ENCODE measurements at places on chromosomes 2 and 18. TPM values are rescaled to one million over a fixed set of nuclear protein-coding genes. Genes with fewer than 3 reads are reported as not detected.

The NCKAP5 gene
- total RNA-seq, result 0.93 TPM

DNA sequence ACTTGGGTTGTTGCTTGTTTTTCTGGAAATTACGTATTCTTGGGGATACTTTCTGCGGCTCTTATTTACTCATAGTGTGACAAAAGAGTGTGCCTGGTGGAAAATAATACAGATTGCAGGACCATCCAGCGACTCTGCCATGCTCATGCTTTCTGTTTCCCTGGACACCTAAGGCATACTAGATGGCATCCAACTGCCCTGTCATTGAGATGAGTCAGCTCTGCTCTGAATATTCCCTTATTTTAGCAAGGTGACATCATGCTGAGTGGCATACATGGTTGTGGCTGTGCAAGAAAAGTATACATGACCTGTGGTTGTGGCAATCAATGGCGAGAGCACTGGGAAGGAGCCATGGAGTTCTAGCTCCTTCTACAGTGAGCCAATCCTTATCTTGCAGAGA lies 471.0 kb downstream of the TMEM182 start:
- no peaks in the 10 kb centered on the region for H3K27me3 ChIP-seq
- no peak for DNase-seq
- H3K36me3 ChIP-seq, result no peaks in the 10 kb centered on the region
- no peak overlapping the region for H3K4me3 ChIP-seq
- H3K4me1 ChIP-seq, result no peaks in the 10 kb centered on the region

The POTEE gene
- 0.40 TPM for total RNA-seq

- no peak overlapping the region for H3K4me3 ChIP-seq
- no peaks in the 10 kb centered on the region for H3K4me1 ChIP-seq
- no peaks in the 10 kb centered on the region for H3K27me3 ChIP-seq
- H3K27ac ChIP-seq, result no peak overlapping the region
- H3K36me3 ChIP-seq, result no peaks in the 10 kb centered on the region
Observed at GRCh38 chr2:7845332-7845731, 836.5 kb upstream of the ID2 start.

The COL4A4 gene
- total RNA-seq, result 37.3 TPM

The KCNK3 gene
- 5.6 TPM for total RNA-seq

GRCh38 chr2:134572314-134573084 lies 146.3 kb downstream of the TMEM163 start:
- no peak for DNase-seq
- H3K27ac ChIP-seq, result no peak overlapping the region
- H3K4me3 ChIP-seq, result no peak overlapping the region
- no peaks in the 10 kb centered on the region for H3K36me3 ChIP-seq

DNA sequence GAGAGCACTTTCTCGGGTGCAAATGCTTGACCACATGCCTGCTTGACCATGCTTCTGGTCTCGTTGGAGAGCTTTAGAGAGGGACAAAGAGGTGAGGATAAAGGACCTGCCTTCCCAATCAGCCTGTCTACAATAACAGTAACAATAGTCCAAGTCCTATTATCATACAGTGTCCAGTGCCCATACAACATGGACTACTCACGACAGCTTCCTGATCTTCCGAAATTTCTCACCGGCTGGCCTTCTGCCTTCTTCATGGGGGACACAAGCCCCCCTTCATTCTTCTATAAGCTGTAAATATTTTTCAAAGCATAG lies 329.0 kb downstream of the PAX3 start:
- no peak overlapping the region for H3K4me3 ChIP-seq
- no peaks in the 10 kb centered on the region for H3K27me3 ChIP-seq
- DNase-seq, result no peak
- no peak overlapping the region for H3K27ac ChIP-seq
- H3K36me3 ChIP-seq, result no peaks in the 10 kb centered on the region
- H3K4me1 ChIP-seq, result no peaks in the 10 kb centered on the region

DNA sequence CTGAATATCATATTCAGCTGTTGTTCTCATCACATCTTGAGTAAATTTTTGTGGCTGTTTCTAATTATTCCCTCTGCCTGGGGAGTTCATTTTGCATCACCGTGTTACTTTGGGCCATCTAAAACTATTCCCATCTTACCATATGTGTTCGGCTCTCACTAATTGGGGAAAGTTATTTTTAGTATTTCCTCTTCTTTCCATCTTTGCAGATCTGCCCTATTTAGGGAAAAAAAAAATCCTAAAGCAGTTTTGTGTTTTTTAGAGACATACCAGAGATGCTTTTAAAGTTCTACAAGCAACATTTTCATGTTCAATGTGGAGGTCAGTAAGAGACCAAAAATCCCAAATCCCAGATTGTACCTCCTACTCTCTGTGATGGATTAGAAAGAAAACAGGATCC lies 111.3 kb upstream of the NDUFV2 start:
- no peak overlapping the region for H3K27ac ChIP-seq
- no peaks in the 10 kb centered on the region for H3K36me3 ChIP-seq
- H3K4me3 ChIP-seq, result no peak overlapping the region
- no peaks in the 10 kb centered on the region for H3K4me1 ChIP-seq
- DNase-seq, result no peak

The RUFY4 gene
- total RNA-seq, result not detected

The CNOT9 gene
- total RNA-seq, result 48.5 TPM

DNA sequence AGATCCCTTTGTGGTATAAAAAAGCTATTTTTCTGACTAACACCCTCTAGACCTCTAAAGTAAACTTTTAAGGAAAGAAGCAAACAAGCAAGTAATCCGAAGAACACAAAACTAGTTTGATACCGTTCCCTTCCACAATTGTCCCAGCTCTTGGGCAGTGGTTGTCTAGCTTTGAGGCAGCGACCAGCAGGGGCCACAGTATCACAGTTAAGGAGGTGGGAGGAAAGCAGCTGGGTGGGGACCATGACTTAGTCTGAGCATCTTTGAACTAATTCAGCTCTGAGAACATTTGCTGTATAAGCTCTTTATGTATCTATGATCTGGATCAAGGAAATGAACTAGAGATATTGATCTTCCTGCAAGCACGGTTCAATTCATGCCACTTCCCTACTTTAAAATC lies 51.0 kb downstream of the SF3B1 start:
- no peaks in the 10 kb centered on the region for H3K36me3 ChIP-seq
- DNase-seq, result no peak
- no peak overlapping the region for H3K27ac ChIP-seq
- no peaks in the 10 kb centered on the region for H3K4me1 ChIP-seq
- H3K27me3 ChIP-seq, result no peaks in the 10 kb centered on the region

The TTN gene
- 10.6 TPM for total RNA-seq

The ANKRD30BL gene
- total RNA-seq, result not detected

The MYCN gene
- 8.1 TPM for total RNA-seq

DNA sequence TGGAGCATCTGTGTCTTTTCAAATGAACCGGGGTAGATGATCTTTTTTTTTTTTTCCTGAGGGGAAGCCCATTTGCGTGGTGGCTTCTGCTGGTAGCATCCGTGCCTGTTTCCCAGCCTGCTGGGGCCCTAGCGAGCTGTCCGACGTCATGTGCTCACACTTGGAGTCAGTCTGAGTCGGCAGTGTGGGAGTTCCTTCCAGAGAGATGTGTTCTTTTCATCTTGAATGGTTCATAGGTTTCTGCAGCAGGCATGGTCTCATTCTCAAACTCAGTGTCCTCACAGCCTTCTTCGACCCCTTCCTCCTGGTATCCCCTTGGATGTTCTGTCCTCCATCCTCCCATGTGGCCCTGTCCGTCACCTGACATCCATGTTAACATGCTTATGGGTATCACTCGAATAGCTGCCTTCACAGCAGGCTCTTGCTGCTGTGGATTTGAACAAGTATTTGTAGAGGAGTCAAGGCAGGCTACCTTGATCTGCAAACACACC lies 51.0 kb downstream of the LDLRAD4 start:
- peak overlapping the region; percentile 66 for H3K27ac ChIP-seq
- H3K27me3 ChIP-seq, result no peaks in the 10 kb centered on the region
- no peaks in the 10 kb centered on the region for H3K36me3 ChIP-seq
- peaks cover 49% of the 10 kb centered on the region for H3K4me1 ChIP-seq

GRCh38 chr2:48849770-48850169 lies 94.2 kb upstream of the LHCGR start:
- no peaks in the 10 kb centered on the region for H3K27me3 ChIP-seq
- H3K36me3 ChIP-seq, result no peaks in the 10 kb centered on the region
- no peak overlapping the region for H3K4me3 ChIP-seq
- H3K27ac ChIP-seq, result no peak overlapping the region
- DNase-seq, result peak; percentile 35

The MFSD2B gene
- total RNA-seq, result not detected

DNA sequence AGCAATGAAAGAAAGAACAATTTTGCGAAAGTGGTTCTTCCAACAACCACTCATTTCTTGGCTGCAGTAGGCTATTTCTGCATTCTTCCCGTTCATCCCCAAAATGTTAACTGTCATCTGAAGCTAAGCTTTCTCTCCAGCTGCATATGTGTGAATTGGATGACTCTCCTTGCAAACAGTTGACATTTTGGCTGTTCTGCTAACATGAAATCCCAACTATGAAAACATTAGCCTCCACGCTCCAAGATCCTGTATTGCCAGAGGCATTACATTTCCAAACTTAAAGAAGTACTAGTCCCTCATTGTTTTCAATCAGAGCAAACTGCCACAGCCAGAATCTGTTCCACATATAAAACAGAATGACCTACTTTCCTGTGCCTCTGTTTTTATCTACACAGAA lies 88.5 kb downstream of the TGIF1 start:
- no peak for DNase-seq
- H3K4me1 ChIP-seq, result peaks cover 23% of the 10 kb centered on the region
- H3K27ac ChIP-seq, result no peak overlapping the region
- H3K27me3 ChIP-seq, result no peaks in the 10 kb centered on the region
- no peak overlapping the region for H3K4me3 ChIP-seq

- H3K36me3 ChIP-seq, result no peaks in the 10 kb centered on the region
- peaks cover 19% of the 10 kb centered on the region for H3K4me1 ChIP-seq
- H3K27ac ChIP-seq, result peak overlapping the region; percentile 63
- no peak overlapping the region for H3K4me3 ChIP-seq
Observed at GRCh38 chr2:46119453-46119852, 177.8 kb upstream of the EPAS1 start.

The CHRNG gene
- not detected for total RNA-seq

DNA sequence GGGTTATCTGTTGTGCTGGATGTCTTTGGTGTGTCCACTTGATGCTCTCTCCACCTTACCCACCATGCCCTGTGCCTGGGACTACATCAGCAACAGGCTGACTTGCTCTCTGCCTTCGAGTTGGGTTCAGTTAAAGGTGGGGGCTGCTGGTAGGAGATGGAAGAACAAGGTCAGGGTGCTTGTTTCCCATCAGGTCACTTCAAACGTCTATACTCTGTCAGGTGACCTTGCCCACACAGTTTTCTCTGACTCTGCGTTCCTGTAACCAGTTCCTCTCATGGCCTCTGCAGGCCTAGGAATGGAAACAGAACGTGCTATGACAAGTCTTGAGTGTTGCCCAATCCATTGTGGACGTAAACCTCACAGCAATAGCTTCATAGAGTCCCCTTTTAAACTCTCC lies 38.4 kb upstream of the PAPOLG start:
- H3K4me3 ChIP-seq, result no peak overlapping the region
- no peaks in the 10 kb centered on the region for H3K27me3 ChIP-seq
- no peak overlapping the region for H3K27ac ChIP-seq
- H3K36me3 ChIP-seq, result no peaks in the 10 kb centered on the region
- H3K4me1 ChIP-seq, result no peaks in the 10 kb centered on the region
- DNase-seq, result no peak

The BMPR2 gene
- total RNA-seq, result 61.0 TPM

- DNase-seq, result no peak
- H3K36me3 ChIP-seq, result no peaks in the 10 kb centered on the region
- H3K27me3 ChIP-seq, result no peaks in the 10 kb centered on the region
- no peak overlapping the region for H3K27ac ChIP-seq
Observed at GRCh38 chr2:120662046-120662445, 73.6 kb upstream of the GLI2 start.
